ENCODE measurements at places on chromosomes 2 and 18.

DNA sequence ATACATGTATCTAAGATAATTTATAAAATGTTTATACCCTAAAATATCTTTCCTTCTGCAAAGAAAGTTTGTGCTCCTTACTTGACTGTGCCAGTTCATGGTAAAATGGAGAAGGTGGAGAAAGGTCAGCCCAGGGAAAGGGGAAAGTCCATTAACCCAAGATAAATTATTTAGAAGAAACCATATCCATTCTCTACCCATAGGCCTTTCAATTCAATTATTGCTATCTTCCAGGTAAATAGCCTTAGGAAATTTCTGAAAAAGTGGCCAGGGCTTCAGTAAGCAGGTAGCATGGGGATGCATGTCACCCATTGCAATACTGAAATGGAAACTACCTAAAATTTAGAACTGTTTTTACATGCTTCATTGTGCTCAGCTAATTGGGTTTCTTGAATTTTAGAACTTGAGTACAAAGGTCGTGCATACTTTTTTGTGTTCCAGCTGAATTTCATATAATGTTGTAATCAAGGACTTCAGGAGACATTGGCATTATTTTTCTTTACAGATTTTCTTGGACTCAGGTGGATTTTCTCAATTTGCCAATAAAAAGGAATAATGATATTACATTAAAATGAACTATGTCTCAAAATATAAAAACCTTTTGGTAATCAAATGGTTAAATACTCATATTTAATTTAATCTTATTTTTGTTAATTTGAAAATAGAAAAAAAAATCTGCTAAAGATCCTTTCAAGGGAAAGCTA, 124.9 kb downstream of the CSRNP3 start:
- H3K27me3 ChIP-seq, result no peaks in the 10 kb centered on the region
- H3K4me1 ChIP-seq, result no peaks in the 10 kb centered on the region
- peaks cover 7% of the 10 kb centered on the region for H3K36me3 ChIP-seq
- H3K4me3 ChIP-seq, result no peak overlapping the region

GRCh38 chr2:217402761-217403383, 543.0 kb upstream of the TNP1 start:
- H3K27ac ChIP-seq, result peak overlapping the region; percentile 68
- peak; percentile 93 for DNase-seq
- peaks cover 17% of the 10 kb centered on the region for H3K4me1 ChIP-seq
- H3K36me3 ChIP-seq, result no peaks in the 10 kb centered on the region
- H3K4me3 ChIP-seq, result no peak overlapping the region
- H3K27me3 ChIP-seq, result no peaks in the 10 kb centered on the region

GRCh38 chr2:156437272-156437930, 1.2 kb downstream of the GPD2 start:
- H3K36me3 ChIP-seq, result peaks cover 3% of the 10 kb centered on the region
- peaks cover 14% of the 10 kb centered on the region for H3K4me1 ChIP-seq
- no peaks in the 10 kb centered on the region for H3K27me3 ChIP-seq
- peak; percentile 27 for DNase-seq

- H3K36me3 ChIP-seq, result no peaks in the 10 kb centered on the region
- peak; percentile 16 for DNase-seq
- no peak overlapping the region for H3K27ac ChIP-seq
- H3K27me3 ChIP-seq, result no peaks in the 10 kb centered on the region
- H3K4me1 ChIP-seq, result peaks cover 2% of the 10 kb centered on the region
Observed at GRCh38 chr2:36973320-36973719, 7.0 kb upstream of the STRN start.

DNA sequence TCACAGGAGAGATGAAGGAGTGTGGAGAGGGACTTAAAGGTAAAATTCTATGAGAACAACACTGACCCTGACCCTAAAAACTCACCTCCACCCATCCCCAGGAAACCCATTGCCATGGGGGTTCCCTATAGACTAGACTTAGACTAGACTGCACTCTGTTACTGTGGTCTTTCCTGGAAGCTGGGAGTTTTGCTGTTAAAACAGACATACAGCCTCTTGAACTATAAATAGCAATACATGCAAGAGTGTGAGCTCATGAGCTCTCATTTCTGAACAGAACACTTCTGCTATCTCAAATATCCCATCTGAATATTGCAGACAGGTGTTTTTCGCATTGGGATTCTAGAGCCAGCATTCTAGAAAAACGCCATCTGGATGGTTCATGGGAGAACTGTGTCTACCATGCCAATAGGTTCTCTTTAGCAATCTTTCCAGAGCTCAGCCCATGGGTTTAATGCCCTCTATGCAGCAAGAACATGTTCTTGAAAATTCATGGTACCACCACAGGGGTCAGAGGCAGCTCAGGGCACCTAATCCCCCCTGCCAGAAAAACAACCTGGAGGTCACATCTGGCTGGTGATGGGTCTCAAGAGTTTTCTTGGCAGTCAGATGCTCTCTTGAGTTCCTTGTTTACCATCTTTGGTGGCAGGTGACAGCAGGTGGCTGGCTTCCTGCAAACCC, 51.9 kb downstream of the SLC14A2 start:
- H3K36me3 ChIP-seq, result no peaks in the 10 kb centered on the region
- no peaks in the 10 kb centered on the region for H3K4me1 ChIP-seq
- no peak overlapping the region for H3K27ac ChIP-seq
- no peaks in the 10 kb centered on the region for H3K27me3 ChIP-seq
- H3K4me3 ChIP-seq, result no peak overlapping the region
- DNase-seq, result no peak

DNA sequence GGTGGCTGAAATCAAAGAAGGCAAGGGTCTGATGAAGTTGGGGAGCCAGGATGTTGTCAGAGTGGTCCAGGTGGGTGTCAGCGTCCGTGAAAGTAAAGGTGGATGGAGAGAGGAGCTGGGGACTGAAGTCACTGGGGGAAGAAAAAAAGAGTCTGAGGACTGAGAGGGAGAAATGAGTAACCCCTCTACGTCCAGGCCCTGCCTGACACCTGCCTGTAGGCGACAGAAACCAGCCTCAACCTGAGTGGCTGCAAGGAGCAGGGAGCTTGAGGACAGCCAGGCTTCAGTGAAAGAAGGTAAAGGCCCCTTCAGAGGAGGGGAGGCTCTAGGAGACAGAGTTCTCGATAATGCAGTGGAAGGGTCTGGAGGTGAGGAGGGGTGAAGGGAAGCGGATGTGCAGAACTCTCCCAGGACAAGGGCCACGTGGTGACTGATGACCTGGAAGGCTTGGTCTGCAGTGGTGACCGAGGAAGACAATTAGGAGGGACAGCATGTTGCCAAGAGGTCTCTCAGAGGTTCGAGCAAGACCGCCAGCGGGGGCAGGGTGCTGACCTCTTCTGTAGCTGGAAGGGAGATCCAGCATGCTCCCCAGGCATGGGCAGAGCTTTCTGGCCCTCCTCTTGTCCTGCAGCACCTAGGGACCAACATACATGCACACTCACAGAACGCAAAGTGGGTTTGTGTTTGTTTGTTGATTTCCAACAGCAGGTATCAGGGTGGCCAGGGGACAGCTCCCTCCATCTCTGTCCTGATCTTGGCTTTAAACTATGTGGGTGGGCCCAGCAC, 86.6 kb upstream of the TMEM247 start:
- H3K27me3 ChIP-seq, result no peaks in the 10 kb centered on the region
- no peak overlapping the region for H3K4me3 ChIP-seq
- H3K36me3 ChIP-seq, result no peaks in the 10 kb centered on the region
- DNase-seq, result no peak
- H3K27ac ChIP-seq, result no peak overlapping the region

GRCh38 chr2:85095094-85095493, 38.1 kb upstream of the TCF7L1 start:
- H3K4me3 ChIP-seq, result no peak overlapping the region
- DNase-seq, result no peak
- H3K36me3 ChIP-seq, result no peaks in the 10 kb centered on the region

DNA sequence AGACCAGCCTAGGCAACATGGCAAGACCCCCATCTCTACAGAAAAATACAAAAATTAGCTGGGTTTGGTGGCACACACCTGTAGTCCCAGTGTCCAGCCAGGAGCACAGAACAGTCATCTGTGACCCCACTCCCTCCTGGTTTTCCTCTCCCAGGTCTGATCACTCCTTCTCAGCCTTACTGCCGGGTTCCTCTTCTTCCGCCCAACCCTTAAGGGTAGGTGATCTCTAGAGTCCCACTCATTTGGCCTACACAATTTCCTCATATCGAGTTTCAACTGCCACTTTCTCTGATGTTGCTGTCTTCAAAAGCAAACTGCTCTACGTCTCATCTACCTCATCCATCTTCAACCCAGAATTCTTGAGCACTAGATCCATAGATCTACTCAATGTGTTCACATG, 13.4 kb upstream of the MAT2A start:
- no peaks in the 10 kb centered on the region for H3K36me3 ChIP-seq
- no peaks in the 10 kb centered on the region for H3K27me3 ChIP-seq
- peaks cover 19% of the 10 kb centered on the region for H3K4me1 ChIP-seq
- H3K4me3 ChIP-seq, result no peak overlapping the region

- H3K27ac ChIP-seq, result no peak overlapping the region
- no peak for DNase-seq
- peaks cover 3% of the 10 kb centered on the region for H3K27me3 ChIP-seq
- H3K4me1 ChIP-seq, result no peaks in the 10 kb centered on the region
- no peak overlapping the region for H3K4me3 ChIP-seq
Observed at GRCh38 chr2:70607121-70607561, 53.5 kb upstream of the TGFA start.

- no peak for DNase-seq
- H3K4me1 ChIP-seq, result no peaks in the 10 kb centered on the region
- no peak overlapping the region for H3K4me3 ChIP-seq
- no peaks in the 10 kb centered on the region for H3K27me3 ChIP-seq
- peaks cover 67% of the 10 kb centered on the region for H3K36me3 ChIP-seq
Observed at GRCh38 chr2:233840520-233840919, 13.8 kb downstream of the HJURP start.

GRCh38 chr2:168052773-168053172, 194.6 kb downstream of the STK39 start:
- no peaks in the 10 kb centered on the region for H3K36me3 ChIP-seq
- H3K4me1 ChIP-seq, result no peaks in the 10 kb centered on the region
- H3K27ac ChIP-seq, result no peak overlapping the region
- no peak overlapping the region for H3K4me3 ChIP-seq
- DNase-seq, result no peak

DNA sequence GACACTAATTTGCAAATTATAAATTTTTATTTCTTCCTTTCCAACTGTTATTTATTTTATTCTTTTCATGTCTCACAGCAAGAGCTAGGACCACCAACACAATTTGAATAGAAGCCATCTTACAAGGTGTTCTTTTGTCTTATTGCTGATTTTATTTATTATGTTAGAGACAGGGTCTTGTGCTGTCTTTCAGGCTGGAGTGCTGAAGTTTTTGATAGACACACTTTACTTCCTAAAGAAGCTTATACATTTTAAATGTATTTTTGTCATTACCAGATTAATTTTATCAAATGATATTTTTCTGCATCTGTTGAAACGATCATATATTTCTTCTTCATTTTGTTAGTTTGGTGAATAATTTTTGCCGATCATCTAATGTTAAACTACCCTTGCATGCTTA, 130.3 kb upstream of the BCL2L11 start:
- peaks cover 7% of the 10 kb centered on the region for H3K4me1 ChIP-seq
- no peaks in the 10 kb centered on the region for H3K36me3 ChIP-seq

DNA sequence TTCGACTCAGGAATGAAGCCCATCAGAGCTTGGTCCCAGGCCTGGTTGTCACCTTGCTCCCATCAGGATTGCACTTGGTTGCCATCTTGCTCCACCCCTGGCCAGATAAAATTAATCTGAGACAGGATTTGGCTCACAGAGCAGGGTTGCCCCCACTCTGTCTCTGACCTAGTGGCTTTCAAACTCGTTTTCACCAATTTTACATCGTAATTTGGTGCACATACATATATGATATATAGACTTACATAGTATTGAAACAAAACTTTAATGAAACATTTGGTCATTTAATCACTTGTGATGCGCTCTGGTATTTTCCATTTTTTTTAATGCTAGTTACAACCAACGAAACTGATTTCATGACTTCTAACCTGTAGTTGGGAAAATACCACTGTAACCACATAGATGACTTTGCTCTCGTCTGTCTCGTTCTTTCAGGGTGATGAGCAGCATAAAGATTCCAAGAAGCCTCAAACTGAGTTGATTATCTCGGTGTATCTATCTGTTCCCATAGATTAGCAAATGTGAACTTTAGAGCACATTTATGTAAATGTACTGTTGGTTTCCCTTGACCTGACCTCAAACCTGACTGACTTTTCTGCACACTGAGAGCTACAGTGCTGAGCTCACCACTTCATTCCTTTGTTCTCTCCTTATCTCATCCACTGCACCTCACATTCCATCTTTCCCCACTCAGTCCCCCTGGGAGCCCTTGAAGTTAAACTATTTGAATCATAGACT, 30.5 kb upstream of the PLB1 start:
- no peak for DNase-seq
- no peaks in the 10 kb centered on the region for H3K36me3 ChIP-seq
- no peak overlapping the region for H3K4me3 ChIP-seq
- H3K4me1 ChIP-seq, result no peaks in the 10 kb centered on the region

DNA sequence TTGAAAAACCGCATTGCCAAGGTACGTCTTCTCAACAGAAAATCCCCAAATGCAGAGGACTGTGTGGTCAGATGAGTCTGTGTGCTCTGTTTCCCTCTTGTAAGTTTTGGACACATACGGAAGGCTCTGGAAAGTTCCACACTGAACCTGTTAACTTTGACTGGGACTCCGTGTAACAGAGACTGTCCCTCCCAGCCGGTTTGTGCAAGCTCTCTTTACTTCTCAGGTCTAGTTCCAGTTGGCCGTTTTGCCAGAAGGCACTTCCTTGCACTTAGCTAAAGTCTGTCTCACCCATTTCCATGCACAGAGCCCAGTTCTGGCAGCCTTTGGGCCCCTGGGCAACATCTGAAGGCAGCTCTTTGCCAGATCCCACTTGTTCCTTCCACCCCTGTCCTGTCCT, 22.0 kb downstream of the EFHD1 start:
- H3K27me3 ChIP-seq, result no peaks in the 10 kb centered on the region
- H3K4me1 ChIP-seq, result no peaks in the 10 kb centered on the region
- H3K27ac ChIP-seq, result no peak overlapping the region
- no peak for DNase-seq
- H3K36me3 ChIP-seq, result no peaks in the 10 kb centered on the region

Data from muscle of leg (tissue), 16 donors.